GM12878 (cell line): ENCODE measurements at places on chromosomes 6 and 20. TPM values are rescaled to one million over a fixed set of nuclear protein-coding genes. Genes with fewer than 3 reads are reported as not detected.

DNA sequence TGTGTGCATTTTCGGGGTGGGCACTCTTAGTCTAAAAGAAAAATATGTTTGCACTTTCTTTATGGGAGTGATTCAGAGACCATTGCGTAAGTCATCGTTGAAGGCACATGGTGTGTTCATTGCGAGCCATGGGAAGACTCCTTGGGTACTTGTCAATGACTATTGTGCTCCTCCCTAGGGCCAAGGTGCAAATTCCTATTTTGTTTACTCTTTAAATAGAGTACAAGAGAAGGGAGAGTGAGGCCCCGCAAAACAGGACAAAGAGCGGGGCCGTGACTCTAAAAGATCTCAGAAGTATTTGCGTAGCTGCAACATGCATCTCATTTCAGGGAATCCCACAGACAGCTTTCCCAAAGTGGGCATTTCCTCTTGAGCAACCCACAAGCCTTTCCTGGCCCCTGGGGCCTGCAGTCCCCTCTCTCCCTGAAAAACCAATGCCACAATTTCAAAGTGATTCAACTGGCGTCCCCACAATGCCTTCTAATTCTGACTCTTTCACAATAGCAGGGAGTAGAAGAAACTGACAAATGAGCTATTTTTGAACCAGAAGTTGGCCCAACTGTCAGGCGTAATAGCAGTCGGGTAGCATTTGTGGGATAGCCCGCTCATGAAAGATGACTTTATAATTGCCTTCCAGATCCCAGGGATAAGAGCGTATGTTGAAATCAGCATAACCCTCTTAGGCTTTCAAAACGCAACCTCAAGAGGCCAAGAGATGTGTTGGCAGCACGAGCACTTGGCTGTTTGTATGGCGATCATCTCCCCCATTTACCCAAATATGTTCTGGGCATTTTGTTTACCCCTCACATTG, 277.9 kb upstream of the BMP2 start:
- H3K27ac ChIP-seq, result no peak overlapping the region
- no peak overlapping the region for H3K4me3 ChIP-seq
- no peaks in the 10 kb centered on the region for H3K4me1 ChIP-seq
- no peaks in the 10 kb centered on the region for H3K36me3 ChIP-seq
- no peak for DNase-seq
- no peaks in the 10 kb centered on the region for H3K27me3 ChIP-seq

DNA sequence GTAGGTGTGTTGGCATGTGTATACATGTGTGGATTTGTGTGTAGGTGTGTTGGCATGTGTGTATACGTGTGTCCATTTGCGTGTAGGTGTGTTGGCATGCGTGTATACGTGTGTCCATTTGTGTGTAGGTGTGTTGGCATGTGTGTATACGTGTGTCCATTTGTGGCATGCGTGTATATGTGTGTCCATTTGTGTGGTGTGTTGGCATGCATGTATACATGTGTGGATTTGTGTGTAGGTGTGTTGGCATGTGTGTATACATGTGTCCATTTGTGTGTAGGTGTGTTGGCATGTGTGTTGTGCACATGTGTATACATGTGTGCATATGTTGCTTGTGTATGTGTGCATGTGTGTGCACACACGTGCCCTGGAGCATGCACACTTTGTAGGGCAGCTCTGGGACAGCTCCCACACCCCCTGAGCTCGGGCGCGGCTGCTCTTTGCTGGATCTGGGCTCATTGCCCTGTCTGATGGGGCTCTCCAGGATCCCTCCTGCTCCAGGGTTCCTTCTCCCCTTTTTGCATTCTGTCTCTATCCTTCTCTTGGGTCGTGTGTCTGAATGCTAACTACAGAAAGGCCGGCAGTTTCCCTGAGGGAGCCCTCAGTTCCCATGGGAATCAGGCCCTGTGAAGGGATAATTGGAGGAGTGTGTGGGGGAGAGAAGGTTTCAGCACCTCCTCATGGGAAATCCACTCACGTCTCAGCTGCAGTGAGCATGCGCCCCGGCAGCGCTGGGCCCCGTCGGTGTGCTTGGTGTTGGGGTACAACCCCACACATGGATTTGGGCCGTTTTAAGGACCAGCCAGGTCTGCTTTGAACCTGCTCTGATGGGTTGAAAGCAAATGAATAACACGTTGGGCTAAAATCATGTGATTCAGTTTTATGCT, 102.0 kb downstream of the ERMARD start:
- H3K36me3 ChIP-seq, result no peaks in the 10 kb centered on the region
- DNase-seq, result no peak
- no peak overlapping the region for H3K27ac ChIP-seq

DNA sequence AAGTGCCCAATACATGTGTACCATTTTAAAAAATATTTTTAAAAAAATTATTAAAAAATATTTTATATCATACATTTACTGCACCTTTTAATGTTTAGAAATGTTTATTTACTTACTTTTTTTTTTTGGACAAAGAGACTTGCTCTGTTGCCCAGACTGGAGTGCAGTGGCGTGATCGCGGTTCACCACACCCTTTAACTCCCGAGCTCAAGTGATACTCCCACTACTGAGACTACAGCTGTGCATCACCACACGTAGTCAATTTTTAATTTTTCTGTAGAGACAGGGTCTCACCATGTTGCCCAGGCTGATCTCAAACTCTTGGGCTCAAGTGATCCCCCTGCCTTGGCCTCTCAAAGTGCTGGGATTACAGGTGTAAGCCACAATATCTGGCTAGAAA, 9.2 kb upstream of the SIRPG start:
- H3K4me1 ChIP-seq, result peaks cover 20% of the 10 kb centered on the region
- no peak overlapping the region for H3K27ac ChIP-seq
- no peaks in the 10 kb centered on the region for H3K36me3 ChIP-seq
- no peak for DNase-seq
- H3K4me3 ChIP-seq, result no peak overlapping the region

- H3K27ac ChIP-seq, result no peak overlapping the region
- no peaks in the 10 kb centered on the region for H3K36me3 ChIP-seq
- no peak overlapping the region for H3K4me3 ChIP-seq
- no peak for DNase-seq
These were observed 80.7 kb downstream of the HIVEP1 start for GRCh38 chr6:12092762-12093161.

GRCh38 chr6:12709556-12710232, 6.9 kb upstream of the PHACTR1 start:
- no peaks in the 10 kb centered on the region for H3K27me3 ChIP-seq
- H3K36me3 ChIP-seq, result no peaks in the 10 kb centered on the region
- H3K27ac ChIP-seq, result no peak overlapping the region
- no peaks in the 10 kb centered on the region for H3K4me1 ChIP-seq
- no peak overlapping the region for H3K4me3 ChIP-seq

- DNase-seq, result no peak
- H3K27me3 ChIP-seq, result no peaks in the 10 kb centered on the region
- H3K27ac ChIP-seq, result no peak overlapping the region
- H3K4me1 ChIP-seq, result peaks cover 4% of the 10 kb centered on the region; the same call in 1 of the 2 replicates
- no peaks in the 10 kb centered on the region for H3K36me3 ChIP-seq
These were observed 11.2 kb upstream of the EDN1 start for GRCh38 chr6:12278915-12279314.

DNA sequence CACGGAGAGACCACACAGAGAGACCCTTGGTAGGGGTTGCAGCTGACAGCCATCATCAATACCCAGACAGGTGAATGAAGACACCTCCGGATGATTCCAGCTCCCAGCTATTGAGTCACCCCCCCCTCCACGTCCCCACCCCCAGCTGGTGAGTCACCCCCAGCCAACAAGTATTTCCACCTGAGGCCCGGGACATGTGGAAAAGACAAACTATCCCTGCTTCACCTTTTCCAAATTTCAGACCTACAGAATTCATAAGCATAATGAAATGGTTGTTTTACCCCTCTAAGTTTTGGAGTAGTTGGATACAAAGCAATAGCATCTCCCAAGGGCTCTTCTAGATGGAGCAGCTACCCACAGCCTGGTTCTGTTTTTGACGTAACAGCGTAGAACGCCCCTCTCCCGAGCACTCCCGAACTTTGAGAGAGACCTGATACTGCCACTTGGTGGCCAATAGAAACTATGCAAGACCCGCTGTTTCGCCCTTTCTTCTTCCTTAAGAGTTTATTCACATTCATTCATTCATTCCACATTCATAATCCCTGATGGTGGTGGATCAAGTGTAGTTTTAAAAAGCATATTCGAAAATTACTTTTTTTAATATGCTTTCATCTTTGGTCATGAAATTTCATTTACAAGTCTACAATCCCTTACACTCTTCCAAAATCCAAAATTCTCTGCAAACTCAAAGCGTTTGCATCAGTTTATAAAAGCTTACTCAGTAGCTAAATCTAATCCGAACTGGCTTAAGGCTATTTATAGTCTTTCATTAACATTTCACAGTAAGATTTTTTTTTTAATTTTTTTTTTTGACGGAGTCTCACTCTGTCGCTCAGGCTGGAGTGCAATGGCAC, 15.1 kb upstream of the PPP1R16B start:
- no peaks in the 10 kb centered on the region for H3K36me3 ChIP-seq
- no peak overlapping the region for H3K4me3 ChIP-seq
- H3K27me3 ChIP-seq, result no peaks in the 10 kb centered on the region
- no peaks in the 10 kb centered on the region for H3K4me1 ChIP-seq
- no peak for DNase-seq
- no peak overlapping the region for H3K27ac ChIP-seq

- H3K36me3 ChIP-seq, result no peaks in the 10 kb centered on the region
- H3K4me3 ChIP-seq, result no peak overlapping the region
- no peaks in the 10 kb centered on the region for H3K4me1 ChIP-seq
- no peak overlapping the region for H3K27ac ChIP-seq
These were observed 96.3 kb downstream of the GJA1 start for GRCh38 chr6:121531658-121532169.

DNA sequence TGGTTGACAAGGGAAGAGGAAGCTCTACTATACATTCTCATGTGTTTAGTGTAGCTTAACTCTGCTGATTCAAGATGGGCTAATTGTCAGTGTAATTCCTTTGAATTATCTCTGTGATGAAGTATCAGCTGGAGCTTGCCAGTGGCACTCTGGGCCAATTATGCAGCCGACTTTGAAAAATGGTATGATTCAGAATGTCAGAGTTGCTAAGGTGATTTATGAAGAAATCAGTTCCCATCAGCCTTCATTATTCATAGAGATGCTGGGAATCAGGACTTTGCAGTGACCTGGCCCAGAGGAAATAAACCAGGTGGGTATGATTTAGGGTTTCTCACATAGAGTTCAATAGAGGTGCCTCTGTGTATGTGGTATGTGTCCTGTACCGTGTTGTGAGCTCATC, 33.4 kb downstream of the KCNS1 start:
- H3K36me3 ChIP-seq, result peaks cover 3% of the 10 kb centered on the region
- H3K4me3 ChIP-seq, result no peak overlapping the region
- DNase-seq, result no peak
- H3K27ac ChIP-seq, result no peak overlapping the region
- H3K27me3 ChIP-seq, result no peaks in the 10 kb centered on the region

Gene MYLK2
- 0.58 and 0.67 TPM in 2 replicates for total RNA-seq

Gene POM121L2
- not detected in 2 replicates for total RNA-seq

Gene NKX2-2
- total RNA-seq, result not detected in 2 replicates

Gene ERVFRD-1
- not detected in 2 replicates for total RNA-seq

Gene SGK2
- 0.31 TPM in 1 of 2 replicates, not detected in the other for total RNA-seq

Gene REM1
- not detected in 2 replicates for total RNA-seq
